ENCODE measurements at places on chromosomes 11 and 22.

DNA sequence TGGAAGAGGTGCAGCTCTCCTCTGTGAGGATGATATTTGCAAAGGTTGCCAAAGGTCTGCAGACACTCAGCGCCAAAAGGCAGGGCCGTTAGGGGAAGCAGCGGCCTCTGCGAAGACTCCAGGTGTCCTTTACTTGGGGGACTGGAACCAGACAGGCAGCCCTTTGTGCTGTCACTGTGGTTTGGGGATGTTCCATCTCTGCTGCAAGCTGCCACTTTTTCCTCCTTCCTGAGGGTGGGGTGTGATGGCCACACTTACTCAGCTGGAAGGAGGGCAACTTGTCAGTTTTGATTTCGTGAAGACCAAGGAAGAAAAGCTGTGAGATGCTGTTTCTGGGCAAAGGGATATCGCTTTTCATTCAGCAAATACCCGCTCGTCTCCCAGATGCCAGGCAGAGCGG is 96.5 kb upstream of the PRR5 start:
- no peak for DNase-seq

DNA sequence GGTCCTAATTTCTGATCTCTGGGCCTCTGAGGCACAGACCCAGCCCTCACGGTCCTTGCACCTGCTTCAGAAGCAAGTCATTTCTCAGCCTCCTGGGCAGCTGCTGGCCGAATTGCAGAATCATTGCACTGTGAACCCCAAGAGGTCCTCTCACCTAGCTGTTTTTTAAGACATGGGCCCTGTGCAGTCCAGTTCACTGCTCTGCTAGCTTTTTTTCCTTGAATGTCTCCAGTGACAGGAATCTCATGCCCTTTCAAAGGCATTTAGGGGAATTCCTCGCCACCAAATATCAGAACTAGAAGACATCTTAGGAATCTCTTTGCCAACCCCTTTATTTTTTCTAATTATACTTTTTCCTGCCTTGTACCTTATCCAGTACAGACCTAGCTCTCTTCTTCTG is 35.6 kb upstream of the TP53I11 start:
- DNase-seq: no peak

GRCh38 chr22:24847490-24847889 is 41.5 kb downstream of the SGSM1 start:
- DNase-seq: no peak

GRCh38 chr11:8002676-8003075 is 15.5 kb downstream of the EIF3F start:
- no peak for DNase-seq

- DNase-seq: no peak
Observed at GRCh38 chr22:38793317-38793716, 626 bp downstream of the DNAL4 start.

DNA sequence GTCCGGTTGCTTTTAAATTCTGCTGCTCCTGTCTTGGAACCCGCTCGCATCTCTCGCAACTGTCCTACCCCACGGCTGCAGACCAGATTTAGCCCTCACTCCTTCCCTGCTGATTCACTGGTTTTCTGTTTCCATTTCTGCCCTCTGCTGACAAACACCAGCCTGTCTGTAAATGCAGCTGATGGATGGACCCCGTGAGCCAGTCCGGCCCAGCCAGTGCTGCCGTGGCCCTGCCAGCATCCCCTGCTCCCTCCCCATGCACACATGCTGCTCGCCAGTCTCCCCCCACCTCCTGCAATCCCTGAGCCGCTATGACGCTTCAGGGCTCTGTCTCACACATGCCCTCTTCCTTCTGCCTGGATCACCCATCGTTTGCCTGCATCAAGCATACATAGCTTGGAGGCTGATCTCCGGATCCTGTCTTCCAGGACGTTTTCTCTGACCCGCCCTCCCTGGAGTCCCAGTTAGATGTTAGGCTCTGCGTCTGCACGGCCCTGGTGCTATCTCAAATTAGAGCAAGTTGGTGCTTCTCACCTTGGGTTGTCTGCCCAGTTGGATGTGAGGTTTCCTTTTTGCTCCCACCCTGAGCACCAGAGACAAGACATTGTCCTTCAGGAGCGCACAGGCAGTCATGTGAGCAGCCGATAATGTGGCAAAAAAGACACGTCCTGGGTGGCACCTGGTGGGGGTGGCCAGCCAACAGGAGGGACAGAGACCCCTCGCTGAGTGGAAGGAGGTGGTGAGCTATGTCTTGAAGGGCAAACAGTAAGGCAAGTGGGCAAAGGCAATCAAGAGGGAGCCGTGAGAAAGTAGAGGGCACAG is 4.3 kb upstream of the ACR start:
- peak; percentile 0 for DNase-seq

GRCh38 chr11:66346476-66347424 is 679 bp downstream of the B4GAT1 start:
- peak; percentile 20 for DNase-seq

- no peak for DNase-seq
Observed at GRCh38 chr11:35377262-35377661, 42.1 kb downstream of the SLC1A2 start.

DNA sequence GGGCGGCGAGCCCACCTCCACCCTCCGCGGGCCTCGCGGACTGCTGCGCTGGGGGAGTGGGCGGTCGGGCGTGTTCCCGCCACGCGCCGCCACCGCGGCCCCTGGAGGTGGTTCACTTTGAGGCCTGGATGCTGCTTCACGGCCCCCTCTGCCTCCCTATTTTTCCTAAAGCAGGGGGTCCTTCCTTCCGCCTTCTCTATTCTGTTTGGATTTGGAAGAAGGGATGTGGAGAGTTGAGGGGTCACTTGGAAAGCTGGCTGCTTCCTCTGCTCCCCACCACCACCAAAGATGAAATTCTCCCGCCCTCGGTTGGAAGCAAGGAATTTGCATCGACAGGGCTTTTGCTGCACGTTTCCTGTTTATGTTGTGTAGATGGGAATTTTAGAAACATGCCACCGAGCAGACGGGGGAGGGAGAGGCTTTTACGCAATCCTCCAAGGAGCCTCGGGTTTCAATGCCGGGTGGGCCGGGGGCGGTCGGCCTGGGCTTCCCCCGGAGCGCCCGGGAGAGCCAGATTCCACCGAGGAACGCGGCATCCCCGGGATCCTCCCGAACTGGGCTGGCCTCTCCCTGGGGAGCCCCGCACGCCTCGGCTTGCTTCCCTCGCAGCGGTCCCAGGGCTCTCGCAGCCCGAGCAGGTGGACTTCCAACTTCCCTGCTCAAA is 403 bp upstream of the SBF2 start:
- DNase-seq: no peak

- DNase-seq: no peak
Observed at GRCh38 chr11:119895981-119896380, 167.0 kb upstream of the NECTIN1 start.

GRCh38 chr22:45682064-45682463 is 10.4 kb downstream of the ATXN10 start:
- no peak for DNase-seq

GRCh38 chr11:117054382-117054781 is 43.8 kb downstream of the SIK3 start:
- no peak for DNase-seq

GRCh38 chr11:104163100-104164027 is 583 bp downstream of the PDGFD start:
- DNase-seq: no peak

- DNase-seq: no peak
Observed at GRCh38 chr11:83818349-83818748, 532.2 kb upstream of the CCDC90B start.

DNA sequence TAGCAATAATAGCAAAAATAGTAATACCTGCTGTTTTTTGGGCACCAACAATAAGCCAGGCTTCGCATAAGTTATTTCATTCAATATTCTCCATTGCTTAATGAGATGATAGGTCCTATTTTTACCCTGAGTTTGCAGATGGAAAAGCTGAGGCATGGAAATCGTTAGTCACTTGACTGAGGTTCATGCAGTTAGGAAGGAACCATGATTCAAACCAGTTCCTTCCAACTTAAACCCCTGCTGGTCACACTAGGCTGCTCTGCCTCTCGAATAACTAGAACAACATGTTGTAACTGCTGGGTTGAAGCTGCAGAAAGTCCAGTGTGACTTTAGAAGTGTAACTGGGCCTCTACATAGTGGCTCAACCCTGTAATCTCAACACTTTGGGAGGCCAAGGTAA is 69.3 kb downstream of the SEZ6L start:
- DNase-seq: peak; percentile 3

GRCh38 chr11:63918507-63919191 is 1.7 kb upstream of the RCOR2 start:
- DNase-seq: no peak

- no peak for DNase-seq
Observed at GRCh38 chr11:103680826-103681225, 355.6 kb upstream of the DDI1 start.

- DNase-seq: no peak
Observed at GRCh38 chr11:103936059-103936458, 100.4 kb upstream of the DDI1 start.

DNA sequence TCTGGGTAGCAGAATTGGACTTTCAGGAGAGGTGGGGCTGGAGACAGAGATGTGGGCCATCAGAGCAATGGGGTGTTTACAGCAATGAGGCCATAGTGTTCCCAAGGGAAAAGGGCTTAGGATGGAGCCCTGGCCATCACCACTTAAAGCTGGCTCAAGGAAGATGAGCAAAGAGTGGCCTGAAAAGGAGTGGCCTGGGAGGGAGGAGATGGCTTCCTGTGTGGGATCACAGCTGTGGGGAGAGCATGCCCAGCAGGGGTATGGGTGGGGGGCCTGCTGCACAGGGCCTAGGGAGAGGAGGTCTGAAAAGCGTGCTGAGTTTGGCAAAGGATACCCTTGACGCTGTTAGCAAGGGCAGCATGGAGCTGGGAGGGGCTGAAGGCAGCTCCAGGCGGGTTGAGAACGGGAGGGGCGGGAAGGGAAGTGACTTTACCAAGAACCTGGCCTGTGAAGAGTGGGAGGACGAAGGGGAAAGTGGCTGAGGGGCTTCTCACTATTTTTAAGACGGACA is 13.9 kb downstream of the LRRC32 start:
- no peak for DNase-seq

DNA sequence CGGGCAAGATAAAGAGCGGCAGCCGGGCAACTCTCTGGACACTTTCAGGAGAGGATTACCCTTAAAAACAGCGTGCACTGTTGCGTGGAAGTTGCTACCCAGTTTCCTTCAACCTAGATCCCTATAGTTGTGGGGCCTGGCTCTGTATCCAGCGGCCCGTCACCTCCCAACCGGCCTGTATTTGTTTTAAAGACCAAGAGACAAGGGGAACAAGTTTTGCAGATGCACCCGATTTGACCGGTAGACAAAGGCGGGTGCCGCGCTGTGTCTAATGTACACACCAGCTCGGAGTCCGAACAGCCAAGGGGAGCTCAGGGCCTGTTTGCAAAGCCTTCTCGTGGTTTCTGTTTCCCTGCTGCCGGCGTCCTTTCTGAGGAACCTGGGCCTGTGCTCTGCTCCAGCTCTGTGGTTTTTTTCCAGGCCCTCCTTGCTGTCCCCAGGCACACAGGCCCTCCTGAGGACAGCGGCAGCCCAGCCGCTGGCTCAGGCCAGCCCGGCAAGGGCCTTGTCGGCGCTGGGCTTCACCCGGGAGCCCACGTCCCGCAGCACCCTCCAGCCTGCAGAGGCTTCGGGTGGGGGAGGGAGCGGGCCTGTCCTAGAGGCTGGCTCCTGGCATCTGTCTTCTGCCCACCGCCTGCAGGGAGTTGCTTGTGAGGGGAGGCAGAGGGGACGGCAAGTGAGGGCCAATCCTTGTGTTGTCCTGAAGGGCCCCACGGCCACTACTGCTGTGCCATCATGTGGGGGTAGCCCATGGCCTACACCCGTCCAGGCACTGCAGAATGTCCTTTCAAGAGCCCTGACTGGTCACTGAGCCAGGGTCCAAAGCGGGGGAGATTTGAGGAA is 1.4 kb downstream of the TBX1 start:
- DNase-seq: no peak

GRCh38 chr22:27149921-27150543 is 492.6 kb downstream of the MIAT start:
- no peak for DNase-seq

- DNase-seq: no peak
Observed at GRCh38 chr11:120354779-120355178, 18.6 kb downstream of the ARHGEF12 start.

DNA sequence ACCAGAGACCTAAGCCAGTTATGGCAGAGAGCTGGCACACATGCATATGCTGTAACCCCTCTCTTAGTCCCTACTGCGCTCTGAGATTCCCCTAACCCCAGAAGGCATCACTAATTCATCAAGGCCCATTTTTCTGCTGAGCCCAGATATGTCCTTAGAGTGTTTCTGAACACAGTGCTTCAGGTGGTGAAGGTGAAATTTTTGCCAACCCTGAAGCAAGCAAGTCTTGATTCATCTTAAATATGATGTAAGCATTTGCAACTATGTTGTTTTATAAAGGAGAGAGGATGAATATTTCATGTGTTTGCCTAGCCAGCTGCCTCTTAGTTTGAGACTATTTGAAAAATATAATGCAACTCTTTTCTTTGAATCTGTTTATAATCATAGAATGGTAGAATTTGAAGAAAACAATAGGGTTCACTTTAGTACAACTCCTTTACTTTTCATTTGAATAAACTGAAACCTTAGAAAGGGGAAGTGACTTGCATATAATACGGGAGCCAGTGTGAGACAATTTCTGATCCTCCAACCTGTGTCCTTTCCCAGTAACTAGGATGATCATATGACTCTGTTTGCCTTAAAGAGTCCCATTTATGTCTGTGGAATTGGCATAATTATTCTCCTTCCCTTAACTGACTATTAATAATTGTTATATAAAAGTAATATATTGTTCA is 194.3 kb upstream of the MTNR1B start:
- no peak for DNase-seq

DNA sequence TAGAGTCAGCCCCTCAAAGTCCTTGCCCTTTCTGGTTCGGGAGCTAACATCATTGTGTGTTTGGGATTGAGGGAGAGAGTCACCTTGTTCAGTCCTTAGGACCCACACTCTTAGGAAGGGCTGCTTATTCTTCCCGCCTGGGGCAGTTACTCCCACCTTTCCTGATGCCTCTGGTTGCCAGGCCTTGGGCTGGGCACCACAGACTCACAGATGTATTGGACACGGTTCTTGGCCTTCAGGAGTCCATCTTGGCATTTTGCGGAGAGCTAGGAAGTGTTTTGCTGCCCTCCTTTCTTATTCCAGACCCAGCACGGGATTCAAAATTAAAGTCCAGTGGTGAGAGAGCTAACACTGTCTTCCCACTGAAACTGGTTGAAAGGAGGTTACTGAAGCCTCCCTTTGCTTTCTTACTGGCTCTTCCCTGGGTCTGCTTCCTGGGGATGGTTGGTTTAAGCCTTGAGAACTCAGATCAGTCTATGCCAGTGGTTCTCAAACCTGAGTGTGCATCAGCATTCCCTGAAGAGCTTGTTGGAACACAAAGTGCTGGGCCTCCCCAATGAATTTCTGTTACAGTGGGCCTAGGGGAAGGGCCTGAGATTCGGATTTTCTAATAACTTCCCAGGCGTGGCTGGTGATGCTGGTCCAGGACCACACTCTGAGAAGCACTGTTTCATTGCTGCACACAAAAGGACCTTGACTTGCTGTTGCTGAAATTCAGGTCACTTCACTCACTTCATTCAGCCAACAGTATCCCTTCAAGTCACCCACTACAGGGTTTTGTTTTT is 1.4 kb downstream of the OSBP2 start:
- no peak for DNase-seq
